ENCODE measurements at places on chromosomes 6 and 20. TPM values are rescaled to one million over a fixed set of nuclear protein-coding genes. Genes with fewer than 3 reads are reported as not detected.
A peak's percentile ranks its signal among the peaks of the same experiment; 100 is the strongest.

- H3K4me1 ChIP-seq: no peaks in the 10 kb centered on the region
- DNase-seq: no peak
- no peak overlapping the region for H3K4me3 ChIP-seq
- no peaks in the 10 kb centered on the region for H3K36me3 ChIP-seq
- no peak overlapping the region for H3K27ac ChIP-seq
These were observed 4.5 kb upstream of the SPDEF start for GRCh38 chr6:34560366-34561226.

MEP1A gene
- total RNA-seq: not detected

GRCh38 chr6:6683969-6684833 lies 95.7 kb downstream of the LY86 start:
- peaks cover 24% of the 10 kb centered on the region for H3K4me1 ChIP-seq
- H3K27me3 ChIP-seq: no peaks in the 10 kb centered on the region
- H3K36me3 ChIP-seq: no peaks in the 10 kb centered on the region
- no peak overlapping the region for H3K27ac ChIP-seq

DNA sequence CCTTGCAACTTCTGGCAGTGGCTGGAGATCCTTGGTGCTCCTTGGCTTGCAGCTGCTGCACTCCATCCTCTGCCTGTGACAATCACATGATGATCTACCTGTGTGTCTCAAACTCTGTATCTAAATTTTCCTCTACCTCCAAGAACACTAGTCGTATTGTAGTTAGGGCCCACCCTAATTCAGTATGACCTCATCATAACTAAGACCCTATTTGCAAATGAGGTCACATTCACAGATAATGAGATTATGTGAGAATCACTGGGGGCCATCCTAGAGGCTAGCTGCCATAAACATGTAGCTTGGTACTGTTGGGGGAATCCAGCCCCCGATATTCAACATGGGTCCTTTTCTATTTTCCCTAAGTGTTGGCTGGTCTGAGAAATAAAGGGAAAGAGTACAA lies 183.0 kb upstream of the SMLR1 start:
- no peak overlapping the region for H3K27ac ChIP-seq
- no peaks in the 10 kb centered on the region for H3K27me3 ChIP-seq
- no peaks in the 10 kb centered on the region for H3K36me3 ChIP-seq
- no peak for DNase-seq

SAMHD1 gene
- total RNA-seq: 23.6 TPM

DNA sequence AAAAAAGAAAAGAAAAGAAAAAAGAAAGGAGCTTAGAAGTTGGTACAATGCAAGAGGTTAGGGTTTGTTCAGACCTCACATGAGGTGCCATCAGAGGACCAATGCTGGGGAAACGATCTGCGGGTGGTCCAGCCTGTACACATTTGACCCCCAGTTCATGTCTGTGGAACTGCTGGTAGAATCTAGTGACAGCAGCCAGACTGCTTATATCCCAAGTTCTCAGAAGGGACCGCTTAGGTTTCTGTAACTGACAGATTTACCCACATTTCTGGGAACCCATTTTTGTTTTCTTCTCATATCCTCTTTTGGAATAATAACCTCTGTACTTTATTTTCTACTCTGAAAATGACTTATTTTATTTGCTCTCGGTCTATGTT lies 4.7 kb downstream of the PPP1R18 start:
- no peaks in the 10 kb centered on the region for H3K27me3 ChIP-seq
- DNase-seq: no peak
- H3K4me1 ChIP-seq: peaks cover 53% of the 10 kb centered on the region
- H3K27ac ChIP-seq: peak overlapping the region; percentile 99
- no peak overlapping the region for H3K4me3 ChIP-seq
- H3K36me3 ChIP-seq: peaks cover 35% of the 10 kb centered on the region

GRCh38 chr20:33893314-33893713 lies 82.2 kb downstream of the CHMP4B start:
- H3K36me3 ChIP-seq: no peaks in the 10 kb centered on the region
- H3K27ac ChIP-seq: no peak overlapping the region
- no peak for DNase-seq
- H3K4me1 ChIP-seq: no peaks in the 10 kb centered on the region

- no peaks in the 10 kb centered on the region for H3K4me1 ChIP-seq
- H3K36me3 ChIP-seq: no peaks in the 10 kb centered on the region
- no peak overlapping the region for H3K27ac ChIP-seq
- no peak for DNase-seq
- H3K4me3 ChIP-seq: no peak overlapping the region
These were observed 66.5 kb downstream of the EPM2A start for GRCh38 chr6:145668844-145669243.

SOBP gene
- 3.8 TPM for total RNA-seq

DNA sequence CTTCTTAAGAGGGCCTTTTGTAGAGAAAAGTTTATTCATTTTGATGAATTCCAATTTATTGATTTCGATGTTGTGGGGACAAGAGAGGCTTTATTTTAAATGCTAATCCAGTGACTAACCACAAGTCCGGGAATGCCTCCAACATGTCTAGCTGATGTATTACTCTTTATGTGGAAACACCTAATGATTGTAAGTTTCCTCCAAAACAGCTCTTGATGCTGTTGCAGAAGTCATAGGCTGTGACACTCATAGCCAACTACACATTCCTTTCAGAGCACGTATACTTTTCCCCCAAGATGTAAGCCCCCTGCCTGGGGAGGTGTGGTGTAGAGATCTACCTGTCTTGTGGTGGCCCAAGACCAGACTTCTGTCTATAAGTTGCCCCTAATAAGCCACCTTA lies 61.3 kb upstream of the RNF24 start:
- H3K27ac ChIP-seq: no peak overlapping the region
- H3K27me3 ChIP-seq: no peaks in the 10 kb centered on the region
- no peaks in the 10 kb centered on the region for H3K36me3 ChIP-seq
- no peaks in the 10 kb centered on the region for H3K4me1 ChIP-seq

SOX18 gene
- 3.9 TPM for total RNA-seq

OLIG3 gene
- total RNA-seq: not detected

DNA sequence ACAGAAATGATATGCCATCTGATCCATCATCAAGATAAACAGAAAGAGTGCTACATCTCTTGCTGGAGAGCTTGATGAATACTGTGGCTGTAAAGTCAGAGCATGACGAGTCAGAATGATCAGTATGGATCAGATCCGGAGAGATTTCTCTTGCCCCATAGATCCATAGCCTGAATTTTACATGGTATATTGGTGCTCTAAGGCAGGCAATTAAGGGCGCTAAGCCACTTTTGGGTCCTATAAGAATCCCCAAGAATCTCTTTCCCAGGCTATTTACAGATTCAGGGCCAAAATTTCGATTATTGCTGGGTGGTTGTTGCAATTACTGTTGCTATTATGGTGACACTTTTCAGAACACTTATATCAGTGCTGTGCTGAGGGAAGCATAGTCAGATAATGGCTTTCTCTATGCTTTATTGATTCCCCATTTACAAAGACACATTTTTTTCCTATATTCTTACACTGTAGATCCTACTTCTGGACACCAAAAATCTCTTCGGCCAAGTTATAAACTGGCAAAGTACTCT lies 94.4 kb downstream of the ADGRB3 start:
- no peak overlapping the region for H3K27ac ChIP-seq
- no peaks in the 10 kb centered on the region for H3K4me1 ChIP-seq
- H3K4me3 ChIP-seq: no peak overlapping the region
- H3K36me3 ChIP-seq: no peaks in the 10 kb centered on the region
- no peak for DNase-seq

- DNase-seq: no peak
- H3K27ac ChIP-seq: no peak overlapping the region
- H3K27me3 ChIP-seq: no peaks in the 10 kb centered on the region
- no peaks in the 10 kb centered on the region for H3K4me1 ChIP-seq
These were observed 66.5 kb downstream of the DLGAP4 start for GRCh38 chr20:36372666-36373065.

RPL10A gene
- 2,101 TPM for total RNA-seq

DNA sequence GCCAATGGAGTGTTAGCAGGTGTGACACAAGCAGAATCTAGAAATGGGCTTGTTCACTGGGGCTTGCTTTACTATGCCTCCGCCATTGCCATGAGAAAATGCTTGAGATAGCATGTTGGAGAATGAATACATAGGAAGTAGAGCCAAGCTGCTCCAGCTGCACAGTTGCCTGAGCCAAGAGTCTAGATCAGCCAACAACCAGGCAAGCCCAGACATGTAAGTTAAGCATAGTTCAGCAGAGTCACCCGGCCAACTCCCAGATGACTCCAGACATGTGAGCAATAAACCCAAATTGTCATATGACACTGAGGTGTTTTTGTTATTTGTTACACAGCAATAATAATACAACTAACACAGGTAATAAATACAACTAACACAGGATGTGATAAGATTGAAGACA lies 167.9 kb downstream of the HAO1 start:
- H3K27me3 ChIP-seq: no peaks in the 10 kb centered on the region
- no peak overlapping the region for H3K4me3 ChIP-seq
- DNase-seq: no peak
- H3K4me1 ChIP-seq: no peaks in the 10 kb centered on the region
- H3K36me3 ChIP-seq: no peaks in the 10 kb centered on the region

FOXS1 gene
- total RNA-seq: 0.32 TPM

FAM217A gene
- total RNA-seq: not detected

- H3K4me1 ChIP-seq: no peaks in the 10 kb centered on the region
- H3K27ac ChIP-seq: no peak overlapping the region
- H3K27me3 ChIP-seq: no peaks in the 10 kb centered on the region
- no peaks in the 10 kb centered on the region for H3K36me3 ChIP-seq
- no peak overlapping the region for H3K4me3 ChIP-seq
These were observed 250.5 kb upstream of the PRND start for GRCh38 chr20:4471221-4471620.

DNA sequence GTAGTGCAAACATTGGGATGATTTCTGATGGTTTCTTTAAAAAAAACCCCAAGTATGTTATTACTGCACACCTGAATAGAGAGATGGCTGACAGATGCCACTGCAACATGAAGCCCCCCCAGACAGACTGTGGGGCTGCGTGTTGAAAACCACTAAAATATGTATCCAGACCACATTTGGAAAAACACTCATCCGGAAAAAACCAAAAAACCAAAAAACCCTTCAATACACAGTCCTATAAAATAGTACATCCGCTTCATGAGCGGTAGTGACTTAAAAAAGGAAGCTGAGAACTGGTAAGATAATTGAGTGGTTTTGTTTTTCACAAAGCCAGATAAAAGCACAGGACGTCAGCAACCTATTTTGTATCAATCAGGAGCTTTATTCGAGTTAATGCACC lies 47.1 kb upstream of the EDN3 start:
- no peak for DNase-seq
- no peaks in the 10 kb centered on the region for H3K36me3 ChIP-seq
- no peak overlapping the region for H3K27ac ChIP-seq
- no peaks in the 10 kb centered on the region for H3K4me1 ChIP-seq
- H3K27me3 ChIP-seq: peaks cover 45% of the 10 kb centered on the region

GRCh38 chr20:41255655-41256054 lies 61.9 kb downstream of the ZHX3 start:
- H3K27ac ChIP-seq: no peak overlapping the region
- no peaks in the 10 kb centered on the region for H3K27me3 ChIP-seq
- peaks cover 6% of the 10 kb centered on the region for H3K4me1 ChIP-seq
- H3K4me3 ChIP-seq: no peak overlapping the region

TNXB gene
- total RNA-seq: 10.5 TPM

Measured in esophagus squamous epithelium (tissue), 5 donors.